ENCODE measurements at places on chromosomes 4 and X.

DNA sequence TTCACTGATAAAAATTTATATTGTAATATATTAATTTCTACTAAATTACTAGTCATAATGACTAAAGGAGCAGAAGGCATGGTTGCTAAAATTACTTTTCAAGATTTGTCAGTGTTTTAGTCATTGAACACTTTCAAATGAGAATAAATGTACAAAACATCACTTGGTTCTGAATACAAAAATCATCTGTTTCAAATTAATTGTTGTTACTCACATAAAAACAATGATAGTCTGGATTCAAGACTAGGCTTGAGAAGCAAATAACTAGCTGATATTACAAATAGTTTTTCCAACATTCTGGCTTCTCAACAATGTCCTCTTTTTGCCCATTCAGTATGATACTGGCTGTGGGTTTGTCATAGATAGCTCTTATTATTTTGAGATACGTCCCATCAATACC, 112.5 kb downstream of the ANAPC10 start:
- DNase-seq, result no peak

DNA sequence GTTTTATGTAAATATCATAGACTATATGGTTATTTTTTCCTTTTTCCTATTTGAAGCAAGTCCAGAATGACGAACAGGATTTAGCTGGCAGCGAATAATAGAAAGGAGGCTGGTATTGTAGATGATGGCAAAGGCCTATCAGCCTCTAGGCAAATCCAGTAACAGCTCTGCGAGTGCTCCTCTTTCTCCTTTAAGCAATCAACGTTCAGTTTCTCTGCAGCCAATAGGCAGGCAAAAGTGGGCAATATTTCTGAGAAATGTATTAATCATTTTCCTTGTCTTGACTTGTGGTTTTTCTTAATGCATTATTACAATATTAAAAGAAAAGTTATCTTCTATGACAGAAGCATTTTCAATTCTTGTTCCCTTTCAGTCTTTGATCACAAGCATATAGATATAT, 183.3 kb downstream of the SH3KBP1 start:
- DNase-seq, result no peak

DNA sequence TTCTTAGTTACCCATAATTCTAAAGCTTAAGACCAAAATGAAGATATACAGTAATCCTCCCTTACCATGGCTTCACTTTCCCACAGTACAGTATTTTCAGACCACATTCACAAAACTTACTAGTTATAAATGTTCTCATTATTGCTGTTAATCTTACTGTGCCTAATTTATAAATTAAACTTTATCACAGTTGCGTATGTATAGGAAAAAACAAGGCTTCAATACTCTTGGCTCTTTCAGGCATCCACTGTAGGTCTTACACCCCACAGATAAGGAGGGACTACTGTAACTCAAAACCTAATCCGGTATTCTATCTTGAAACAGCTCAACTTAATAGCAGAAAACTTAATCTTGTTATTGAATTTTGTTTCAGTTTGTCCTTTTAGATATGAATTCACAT, 3.6 kb downstream of the HMGB2 start:
- DNase-seq, result no peak

- DNase-seq, result no peak
Observed at GRCh38 chr4:119197772-119198212, 14.7 kb upstream of the USP53 start.

GRCh38 chr4:169823685-169824084, 65.9 kb upstream of the HPF1 start:
- DNase-seq, result no peak

DNA sequence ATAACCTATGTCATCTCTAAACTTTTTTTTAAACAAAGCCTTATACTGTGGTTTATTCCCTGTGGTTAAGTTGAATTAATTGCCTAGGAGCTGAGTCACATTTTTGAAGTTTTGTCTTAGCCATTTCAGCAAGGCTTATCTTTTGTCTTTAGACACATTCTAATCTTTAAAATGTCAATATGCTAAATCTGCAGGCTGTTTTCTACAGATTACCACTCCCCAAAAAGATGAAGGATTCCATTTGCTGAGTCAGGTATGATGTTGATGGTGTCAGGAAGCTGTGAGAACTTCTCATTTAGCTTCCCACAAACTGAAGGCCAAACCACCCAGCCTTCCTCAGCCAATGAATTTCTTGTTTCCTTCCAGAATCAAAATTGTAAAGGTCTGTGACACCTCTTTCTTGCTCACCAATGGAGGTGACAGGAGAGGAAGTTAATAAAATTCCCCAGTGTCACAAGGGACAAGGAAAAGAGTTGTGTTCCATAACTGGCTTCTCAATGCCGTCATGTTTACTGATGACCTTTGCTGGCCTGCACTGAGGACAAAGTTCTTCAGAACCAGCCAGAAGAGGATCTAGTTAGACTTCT, 3.7 kb upstream of the CXCL6 start:
- DNase-seq, result no peak

- DNase-seq, result no peak
Observed at GRCh38 chrX:78140206-78140605, 756 bp upstream of the TAF9B start.

DNA sequence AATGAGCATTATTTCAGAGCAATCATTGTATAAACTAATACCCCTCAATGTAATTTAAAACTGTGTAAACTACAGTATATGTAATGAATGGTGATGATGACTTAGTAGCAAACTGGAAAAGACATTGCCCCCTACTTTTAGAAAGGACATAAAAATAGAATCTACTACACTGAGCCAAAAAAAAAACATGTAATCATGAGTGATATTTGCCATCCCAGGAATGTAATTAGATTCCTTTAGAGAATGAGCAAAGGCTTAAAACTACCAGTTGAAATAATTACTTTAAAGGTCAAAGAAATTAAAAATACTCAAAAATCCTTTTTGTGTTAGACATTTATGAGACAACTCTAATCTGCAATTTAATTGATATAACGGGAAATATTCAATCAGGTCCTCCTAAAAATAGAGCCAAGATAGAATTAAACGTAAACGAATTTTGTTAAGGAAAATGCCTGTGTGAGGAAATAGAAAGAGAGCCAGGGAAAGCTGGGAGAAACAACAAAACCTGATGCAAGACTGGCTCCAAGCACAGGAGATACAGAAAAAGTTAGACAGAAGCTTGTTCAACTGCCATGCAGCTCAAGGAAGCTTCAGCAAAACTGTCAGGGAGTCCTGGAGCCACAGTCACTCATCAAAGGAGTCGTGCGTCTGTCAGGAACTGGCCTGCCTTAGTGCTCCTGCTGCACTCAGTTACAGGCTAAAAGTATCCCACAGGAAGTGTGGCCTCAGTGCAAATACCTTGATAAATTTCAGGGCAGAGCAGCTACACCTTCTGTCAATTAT, 655.7 kb upstream of the INTU start:
- DNase-seq, result no peak

DNA sequence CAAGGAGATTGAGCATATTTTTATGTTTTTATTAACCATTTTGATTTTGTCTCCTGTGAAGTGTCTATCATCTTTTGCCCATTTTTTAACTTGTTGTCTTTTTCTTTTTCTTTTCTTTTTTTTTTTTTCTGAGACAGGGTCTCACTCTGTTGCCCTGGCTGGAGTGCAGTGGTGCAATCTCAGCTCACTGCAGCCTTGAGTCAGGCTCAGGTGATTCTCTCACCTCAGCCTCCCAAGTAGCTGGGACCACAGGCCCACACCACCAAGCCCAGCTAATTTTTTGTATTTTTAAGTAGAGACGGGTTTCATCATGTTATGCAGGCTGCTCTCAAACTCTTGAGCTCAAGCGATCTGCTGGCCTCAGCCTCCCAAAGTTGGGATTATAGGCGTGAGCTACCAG, 4.6 kb upstream of the ADD1 start:
- DNase-seq, result no peak

DNA sequence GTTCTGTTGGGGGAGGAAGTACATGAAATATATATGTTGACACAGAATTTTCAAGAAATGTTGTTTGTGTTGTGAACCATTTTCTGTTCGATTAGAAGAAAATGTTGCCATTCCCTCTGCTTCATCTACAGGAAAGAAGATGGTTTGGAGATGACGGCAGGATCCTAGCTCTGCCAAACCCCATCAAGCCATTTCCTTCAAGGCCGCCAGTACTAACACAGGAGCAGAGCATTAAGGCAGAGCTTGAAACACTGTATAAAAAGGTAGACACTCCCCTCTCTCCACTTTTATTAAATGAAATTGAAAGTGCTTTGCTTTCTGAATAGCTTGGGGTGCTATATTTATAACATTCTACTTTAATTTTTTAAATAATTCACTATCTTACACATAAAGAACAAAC, 46.8 kb downstream of the CC2D2A start:
- no peak for DNase-seq
